ENCODE measurements at places on chromosomes 7 and 10.

DNA sequence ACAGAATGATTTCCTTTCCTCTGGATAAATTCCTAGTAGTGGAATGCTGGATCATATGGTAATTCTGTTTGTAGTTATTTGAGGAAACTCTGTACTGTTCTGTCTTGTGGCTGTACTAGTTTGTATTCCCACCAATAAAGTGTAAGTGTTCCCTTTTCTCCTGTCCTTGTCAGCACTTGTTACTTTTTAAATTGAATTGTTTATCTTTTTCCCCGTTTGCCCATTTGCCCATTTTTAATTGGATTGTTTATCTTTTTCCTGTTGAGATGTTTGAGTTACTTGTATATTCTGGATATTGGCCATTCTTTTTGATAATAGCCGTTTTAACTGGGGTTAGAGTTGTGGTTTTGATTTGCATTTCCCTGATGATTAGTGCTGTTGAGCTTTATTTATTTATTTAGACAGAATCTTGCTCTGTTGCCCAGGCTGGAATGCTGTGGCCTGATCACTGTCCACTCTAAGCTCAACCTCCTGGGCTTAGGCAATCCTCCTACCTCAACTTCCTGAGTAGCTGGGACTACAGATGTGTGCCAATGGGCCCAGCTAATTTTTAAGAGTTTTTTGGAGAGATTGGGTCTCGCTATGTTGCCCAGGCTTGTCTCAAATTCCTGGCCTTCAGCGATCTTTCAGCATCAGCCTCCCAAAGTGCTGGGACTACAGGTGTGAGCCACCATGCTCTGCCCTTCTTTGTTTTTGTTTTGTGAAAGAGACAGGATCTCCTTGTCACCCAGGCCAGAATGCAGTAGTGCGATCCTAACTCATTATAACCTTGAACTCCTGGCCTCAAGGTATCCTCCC, 23.0 kb downstream of the BMPR1A start:
- DNase-seq, result no peak

- DNase-seq, result peak; percentile 36
Observed at GRCh38 chr10:132493246-132493755, 44.3 kb upstream of the INPP5A start.

DNA sequence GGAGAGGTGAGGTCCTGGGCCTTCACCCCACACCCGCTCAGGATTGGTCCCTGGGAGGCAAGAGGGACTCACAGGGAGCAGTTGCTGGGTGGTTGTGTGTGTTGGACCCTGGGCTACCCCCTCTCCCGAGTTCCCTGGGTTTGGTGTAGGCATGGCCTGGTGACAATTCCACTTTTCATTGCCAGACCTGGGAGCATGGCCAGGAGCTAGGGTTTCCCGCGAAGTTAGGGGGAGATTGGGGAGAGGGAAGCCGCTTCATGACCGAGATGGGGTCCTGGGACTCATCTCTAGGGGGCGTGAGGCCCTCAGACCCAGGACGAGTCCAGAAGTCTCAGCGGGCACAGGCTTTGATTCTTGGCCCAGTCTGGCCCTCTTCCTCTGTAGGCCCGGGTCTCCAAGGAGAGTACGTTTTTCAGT, 606 bp downstream of the PALD1 start:
- DNase-seq, result no peak

DNA sequence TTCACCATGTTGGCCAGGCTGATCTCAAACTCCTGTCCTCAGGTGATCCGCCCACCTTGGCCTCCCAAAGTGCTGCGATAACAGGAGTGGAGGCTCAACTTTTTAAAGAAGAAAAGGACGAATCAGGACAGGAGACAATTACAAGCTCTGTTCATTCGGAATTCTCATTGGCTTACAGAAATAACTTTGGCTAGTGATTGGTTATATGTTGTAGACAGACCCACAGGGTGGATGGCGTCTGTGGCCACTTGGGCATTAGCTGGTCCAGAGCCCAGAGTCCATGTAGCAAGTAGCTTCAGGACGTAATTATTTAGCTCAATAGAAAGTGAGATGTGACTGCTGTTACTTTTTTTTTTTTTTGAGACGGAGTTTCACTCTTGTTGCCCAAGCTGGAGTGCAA, 160.5 kb upstream of the TNRC18 start:
- DNase-seq, result no peak

- DNase-seq, result peak; percentile 96
Observed at GRCh38 chr10:48656241-48656913, 28.3 kb upstream of the WDFY4 start.

DNA sequence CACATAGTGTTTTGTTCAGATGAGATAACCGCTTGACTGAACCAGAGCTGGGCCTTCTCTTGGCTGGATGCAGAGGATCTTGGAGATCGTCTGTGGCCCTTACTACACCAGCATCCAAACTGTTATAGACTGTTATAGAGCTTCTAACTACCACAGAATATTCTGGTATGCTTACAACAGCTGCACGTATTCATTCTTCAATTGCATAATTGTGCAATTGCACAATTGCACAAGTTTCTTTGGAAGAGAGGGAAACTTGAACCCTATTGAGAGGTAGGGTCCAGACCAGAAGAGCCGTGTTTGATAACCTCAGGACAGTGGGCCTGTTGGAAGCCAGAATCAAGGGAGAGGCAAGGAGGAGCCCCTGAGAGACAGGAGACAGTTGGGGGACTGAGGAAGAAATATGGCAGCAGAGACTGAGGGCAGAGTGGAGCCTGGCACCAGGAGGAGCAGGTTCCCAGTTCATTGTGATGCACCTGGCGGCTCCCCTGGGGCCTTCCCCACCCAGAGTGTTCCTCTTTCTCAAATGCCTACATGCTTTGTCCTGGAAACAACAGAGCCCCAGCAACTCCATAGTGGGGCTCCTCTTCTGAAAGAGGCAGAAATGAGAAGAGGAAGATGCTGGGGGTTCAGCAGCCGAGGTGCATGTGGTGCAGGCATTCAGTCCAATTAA, 64.1 kb downstream of the PTPRZ1 start:
- no peak for DNase-seq

DNA sequence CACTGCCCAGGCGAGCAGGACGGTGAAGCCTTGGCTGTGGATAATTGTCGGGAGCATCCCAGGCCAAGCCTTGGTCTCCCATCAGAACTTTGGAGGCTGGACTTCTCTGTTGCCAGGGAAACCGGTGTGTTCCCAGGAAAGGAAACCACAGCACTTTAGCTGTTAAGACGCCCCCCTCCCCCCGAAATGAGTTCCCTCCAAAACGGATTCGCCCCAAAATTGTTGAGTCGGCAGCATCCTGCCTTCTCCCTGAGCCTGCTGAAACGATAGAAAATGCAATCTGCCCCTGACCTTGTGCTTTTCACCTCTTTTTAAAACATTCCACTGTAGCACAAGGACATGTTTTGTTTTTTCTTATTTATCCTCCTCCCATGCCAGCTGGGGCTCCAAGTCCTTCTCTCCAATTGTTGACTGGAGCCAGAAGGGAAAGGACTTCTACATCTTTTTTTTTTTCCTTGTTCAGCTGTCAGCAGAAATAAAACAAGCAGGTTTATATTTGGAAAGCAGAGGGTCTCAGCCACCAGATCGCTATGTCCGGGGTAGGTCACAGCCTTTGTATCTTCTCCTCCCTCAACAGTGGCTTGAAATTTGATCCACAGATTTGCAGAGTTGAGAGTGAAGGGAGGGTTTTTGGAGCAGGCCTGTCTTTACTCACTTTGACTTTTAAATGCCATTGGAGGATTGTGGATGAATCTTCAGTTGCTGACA, 116.5 kb downstream of the ZMIZ1 start:
- DNase-seq, result no peak

DNA sequence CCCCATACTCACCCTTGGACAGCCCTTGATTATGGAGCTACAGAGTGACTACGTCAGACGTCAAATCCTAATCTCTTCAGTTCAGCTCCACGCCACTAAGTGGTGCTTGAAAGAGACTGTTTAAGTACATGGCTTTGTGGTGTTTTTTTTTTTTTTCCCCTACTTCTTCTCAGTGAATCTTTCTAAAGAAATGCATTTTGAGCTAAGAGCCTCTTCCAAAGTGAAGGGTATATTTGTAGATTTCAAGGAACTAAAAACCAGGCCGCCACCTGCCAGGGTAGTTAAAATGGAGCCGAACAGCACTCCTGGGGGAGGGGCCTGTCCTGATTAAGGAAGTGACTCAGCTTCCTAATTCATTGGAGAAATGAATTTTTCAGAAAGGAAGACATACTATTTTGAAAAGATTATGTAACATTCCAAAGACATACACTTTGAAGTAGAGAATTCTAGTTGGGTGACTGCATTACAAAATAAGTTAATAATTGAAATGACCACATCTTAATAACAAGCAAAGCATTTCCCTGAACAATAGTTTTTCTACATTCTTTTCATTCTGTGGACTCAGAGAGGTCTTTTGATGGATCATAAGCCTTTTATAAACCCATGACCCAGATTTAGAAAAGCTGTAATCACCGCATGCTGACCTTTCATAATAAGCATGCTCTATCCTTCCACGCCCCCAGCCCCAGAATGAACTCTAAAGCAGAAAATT, 20.6 kb upstream of the VPS41 start:
- no peak for DNase-seq

DNA sequence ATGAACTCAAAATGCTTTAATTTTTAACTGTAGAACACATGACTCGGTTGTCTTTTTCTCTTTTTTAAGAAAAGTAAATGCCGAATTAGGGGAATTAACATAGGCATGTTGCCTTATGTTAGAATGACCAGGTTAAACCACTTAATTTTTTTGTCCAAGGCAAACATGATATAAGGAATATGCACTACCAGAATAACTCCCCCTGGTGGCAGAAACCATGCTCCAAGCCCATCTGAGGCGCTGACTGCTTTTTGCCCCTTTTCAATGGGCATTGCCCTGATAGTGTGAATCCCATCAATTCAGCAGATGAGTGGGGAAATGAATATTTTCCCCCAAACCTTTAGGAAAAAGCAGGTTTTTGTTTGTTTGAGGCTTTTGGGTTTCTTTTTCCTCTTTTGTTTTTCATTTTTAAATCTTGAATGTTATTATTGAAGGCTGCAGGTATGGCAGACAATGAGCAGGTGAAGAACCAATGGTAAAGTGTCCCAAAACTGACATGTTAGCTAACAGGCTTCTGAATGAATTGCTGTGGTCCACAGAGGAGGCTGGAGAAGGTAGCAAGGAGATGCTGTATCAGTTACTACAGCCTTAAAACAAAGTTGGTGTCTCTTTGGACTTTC, 284.3 kb downstream of the SORCS3 start:
- DNase-seq, result no peak

DNA sequence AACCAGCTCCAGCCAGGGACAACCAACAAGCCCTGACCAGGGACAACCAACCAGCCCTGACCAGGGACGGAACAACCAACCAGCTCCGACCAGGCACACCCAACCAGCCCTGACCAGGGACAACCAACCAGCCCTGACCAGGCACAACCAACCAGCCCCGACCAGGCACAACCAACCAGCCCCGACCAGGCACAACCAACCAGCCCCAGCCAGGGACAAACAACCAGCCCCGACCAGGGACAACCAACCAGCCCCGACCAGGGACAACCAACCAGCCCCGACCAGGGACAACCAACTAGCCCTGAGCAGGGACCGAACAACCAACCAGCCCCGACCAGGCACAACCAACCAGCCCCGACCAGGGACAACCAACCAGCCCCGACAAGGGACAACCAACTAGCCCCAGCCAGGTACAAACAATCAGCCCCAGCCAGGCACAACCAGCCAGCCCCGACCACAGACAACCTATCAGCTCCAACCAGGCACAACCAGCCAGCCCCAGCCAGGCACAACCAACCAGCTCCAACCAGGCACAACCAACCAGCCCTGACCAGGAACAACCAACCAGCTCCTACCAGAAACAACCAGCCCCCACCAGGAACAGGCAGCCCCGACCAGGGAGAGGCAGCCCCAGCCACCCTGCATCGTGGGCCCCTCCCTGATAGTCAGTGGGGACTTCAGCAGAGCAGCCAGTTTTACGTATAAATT, 56.4 kb downstream of the PROSER2 start:
- DNase-seq, result no peak

- no peak for DNase-seq
Observed at GRCh38 chr7:73442903-73443500, 9.4 kb downstream of the FZD9 start.

DNA sequence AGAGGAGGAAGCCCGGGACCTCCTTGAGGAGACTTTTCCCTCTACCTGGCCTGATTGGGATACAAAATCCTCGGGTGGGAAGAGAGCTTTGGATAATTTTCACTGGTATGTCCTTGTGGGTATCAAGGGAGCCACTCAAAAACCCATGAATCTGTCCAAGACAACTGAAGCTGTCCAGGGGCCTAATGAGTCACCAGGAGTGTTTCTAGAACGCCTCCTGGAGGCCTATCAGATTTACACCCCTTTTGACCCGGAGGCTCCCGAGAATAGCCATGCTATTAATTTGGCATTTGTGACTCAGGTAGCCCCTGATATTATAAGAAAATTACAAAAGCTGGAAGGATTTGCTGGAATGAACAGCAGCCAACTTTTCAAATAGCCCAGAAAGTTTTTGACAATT, 38.6 kb downstream of the ZNF25 start:
- DNase-seq, result no peak

DNA sequence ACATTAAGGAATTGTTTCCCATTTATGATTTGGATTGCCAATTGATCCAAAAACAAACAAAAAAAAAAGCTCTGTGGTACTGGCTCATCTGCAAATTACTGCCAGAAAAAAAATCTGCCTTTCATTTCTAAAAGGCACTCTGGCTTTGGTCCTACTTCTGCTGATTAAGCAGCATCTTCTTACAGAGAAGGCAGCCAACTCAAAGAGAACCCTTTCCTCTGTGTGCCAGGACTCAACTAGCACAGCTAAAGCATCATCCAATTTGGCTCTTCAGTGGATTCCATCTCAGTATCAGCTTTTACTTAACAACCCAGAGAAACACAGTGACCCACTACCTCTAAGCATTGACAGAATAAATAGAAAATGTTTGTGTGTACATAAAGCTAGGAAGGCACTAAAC, 80.6 kb downstream of the GSAP start:
- no peak for DNase-seq

DNA sequence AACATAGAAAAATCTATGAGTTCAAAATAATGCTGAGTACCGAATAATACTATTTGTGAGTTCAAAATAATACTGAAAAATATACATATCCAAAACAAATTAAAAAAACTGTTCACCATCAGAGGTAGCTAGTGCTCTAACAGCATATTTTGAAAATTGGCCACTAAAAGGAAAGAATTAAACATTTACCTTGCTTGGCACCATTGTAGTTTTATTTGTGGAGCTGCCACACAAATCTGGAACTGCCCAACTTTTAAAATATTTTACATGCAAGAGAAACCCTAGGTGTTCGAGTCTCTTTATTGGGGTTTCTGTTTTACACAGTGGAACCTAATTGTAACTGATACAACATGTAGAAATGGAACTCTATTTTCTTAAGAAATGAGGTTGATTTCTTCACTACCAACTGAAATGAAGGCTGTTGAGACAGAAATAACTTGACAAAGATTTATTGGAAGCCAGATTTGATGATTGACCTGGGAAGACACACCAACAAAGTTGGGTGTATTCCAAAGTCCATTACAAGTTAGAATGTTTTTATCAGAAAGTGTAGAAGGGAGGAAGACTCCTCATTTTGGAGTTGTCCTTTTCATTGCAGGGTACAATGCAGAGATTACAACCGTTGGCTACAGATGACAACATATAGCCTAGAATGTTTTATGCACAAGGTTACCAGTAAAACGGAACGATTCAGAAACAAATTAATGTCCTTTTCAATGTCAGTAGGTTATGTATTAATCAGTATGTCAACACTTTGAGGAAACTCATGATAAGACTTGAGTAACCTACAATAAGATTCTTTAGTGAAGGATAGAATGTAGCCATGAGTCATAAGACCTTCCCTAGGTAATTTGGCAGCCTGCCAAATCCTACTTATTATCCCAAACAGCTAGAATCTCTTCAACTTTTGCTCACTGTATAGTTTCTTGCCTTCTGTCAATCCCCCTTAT, 73.8 kb upstream of the PAPSS2 start:
- no peak for DNase-seq

Data from right forelimb (tissue), 1 donor.